ENCODE measurements at places on chromosomes 4 and X.

DNA sequence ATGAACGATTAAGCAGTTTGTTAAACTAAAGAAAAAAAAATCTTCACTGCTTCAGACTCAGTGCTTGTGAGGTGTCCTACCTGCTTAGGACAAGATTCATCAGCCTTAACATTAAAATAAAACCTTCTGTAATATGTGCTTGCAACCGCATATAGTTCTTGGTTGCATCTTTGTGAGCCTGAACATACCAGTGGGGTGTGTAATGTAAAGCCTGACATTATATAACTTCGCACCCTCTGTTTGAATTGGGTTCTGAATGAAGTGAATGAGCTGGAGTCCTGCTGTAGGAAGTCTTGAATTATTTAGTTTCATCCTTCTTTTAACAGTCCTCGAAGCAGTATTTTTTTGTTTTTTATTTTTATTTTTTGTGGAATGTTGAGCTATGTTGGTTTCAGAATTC lies 3.1 kb downstream of the KDM6A start:
- ATAC-seq, result no peak

GRCh38 chr4:18110099-18110498 lies 88.5 kb upstream of the LCORL start:
- ATAC-seq, result no peak

- ATAC-seq, result peak; percentile 85
Observed at GRCh38 chr4:1579901-1580691, 104.0 kb downstream of the FAM53A start.

- no peak for ATAC-seq
Observed at GRCh38 chr4:80484712-80485111, 149.2 kb downstream of the CFAP299 start.

- ATAC-seq, result no peak
Observed at GRCh38 chrX:42944381-42944998, 166.5 kb upstream of the PPP1R2C start.
